Right renal cortex interstitium (tissue), 3 donors: ENCODE measurements at places on chromosomes 4 and X.

DNA sequence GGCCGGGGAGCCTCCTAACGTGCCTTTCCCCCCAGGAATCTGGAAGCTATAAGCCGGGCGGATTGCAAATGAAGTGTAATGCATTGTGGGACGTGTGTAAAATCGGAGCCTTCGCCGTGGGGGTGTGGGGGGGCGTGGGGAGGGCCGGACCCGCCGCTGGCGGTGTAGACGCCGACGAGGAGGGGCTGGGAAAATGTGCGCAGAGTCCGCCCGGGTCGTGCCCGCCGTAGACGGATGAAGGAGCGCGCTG is 1.3 kb downstream of the STOX2 start:
- DNase-seq: no peak

- no peak for DNase-seq
Measured at GRCh38 chrX:40095583-40096394, 2.0 kb downstream of the BCOR start.

DNA sequence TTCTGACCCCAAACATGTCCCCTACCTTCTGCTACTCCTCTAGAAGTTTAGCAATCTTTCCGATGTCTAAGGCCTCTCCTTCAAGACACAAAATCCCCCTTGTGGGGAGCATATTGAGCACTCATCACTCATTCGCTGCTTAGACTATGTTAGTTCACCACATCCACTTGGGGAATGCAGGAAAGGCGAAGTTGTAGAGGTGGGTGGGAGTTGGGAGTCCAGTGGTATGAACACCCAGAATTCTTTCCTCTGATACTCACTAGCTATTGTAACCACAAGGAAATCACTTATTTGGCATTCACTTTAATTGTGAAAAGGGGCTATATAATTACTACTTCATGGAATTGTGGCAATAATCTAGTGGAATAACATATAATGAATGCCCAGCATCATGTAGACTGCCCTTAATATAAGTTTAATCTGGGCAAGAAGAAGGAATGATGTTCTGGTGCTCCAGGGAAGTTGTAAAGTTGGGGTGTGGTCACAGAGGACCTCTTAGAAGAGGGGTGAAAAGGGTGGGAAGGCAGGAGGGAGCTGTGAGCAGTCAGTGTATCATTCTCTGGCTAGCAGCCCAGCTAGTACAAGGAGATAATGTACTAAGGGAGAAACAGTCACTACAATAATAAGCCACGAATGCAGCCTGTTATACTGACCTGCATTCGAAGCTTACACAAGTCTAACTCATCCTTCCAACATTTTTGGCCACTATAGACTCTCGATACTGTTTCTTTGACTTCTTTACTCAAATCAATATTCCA is 468.2 kb upstream of the DIPK2B start:
- DNase-seq: no peak

GRCh38 chr4:140633124-140633523 is 64.4 kb upstream of the UCP1 start:
- DNase-seq: no peak

DNA sequence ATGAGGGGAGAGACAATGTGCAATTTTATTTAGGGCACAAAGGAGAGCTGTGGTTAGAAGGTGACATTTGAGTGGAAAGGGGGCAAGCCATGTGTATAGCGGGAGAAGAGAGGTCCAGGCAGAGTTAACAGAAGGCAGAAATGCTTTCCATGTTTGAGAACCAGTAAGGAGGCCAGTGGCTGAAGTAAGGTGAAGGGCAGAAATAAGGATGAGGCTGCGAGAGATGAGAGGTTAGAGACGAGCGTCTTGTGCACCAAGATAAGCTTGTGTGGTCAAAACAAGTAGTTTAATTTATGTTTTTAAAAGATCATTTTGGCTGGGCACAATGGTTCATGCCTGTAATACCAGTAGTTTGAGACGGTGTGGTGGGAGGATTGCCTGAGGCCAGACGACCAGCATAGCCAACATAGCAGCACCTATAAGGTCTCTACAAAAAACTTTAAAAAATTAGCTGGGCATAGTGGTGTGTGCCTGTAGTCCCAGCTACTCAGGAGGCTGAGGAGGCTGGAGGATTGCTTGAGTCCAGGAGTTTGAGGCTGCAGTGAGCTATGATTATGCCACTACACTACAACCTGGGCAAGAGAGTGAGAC is 8.5 kb downstream of the HTT start:
- DNase-seq: no peak

- no peak for DNase-seq
Measured at GRCh38 chr4:663046-663437, 11.0 kb downstream of the ATP5ME start.

DNA sequence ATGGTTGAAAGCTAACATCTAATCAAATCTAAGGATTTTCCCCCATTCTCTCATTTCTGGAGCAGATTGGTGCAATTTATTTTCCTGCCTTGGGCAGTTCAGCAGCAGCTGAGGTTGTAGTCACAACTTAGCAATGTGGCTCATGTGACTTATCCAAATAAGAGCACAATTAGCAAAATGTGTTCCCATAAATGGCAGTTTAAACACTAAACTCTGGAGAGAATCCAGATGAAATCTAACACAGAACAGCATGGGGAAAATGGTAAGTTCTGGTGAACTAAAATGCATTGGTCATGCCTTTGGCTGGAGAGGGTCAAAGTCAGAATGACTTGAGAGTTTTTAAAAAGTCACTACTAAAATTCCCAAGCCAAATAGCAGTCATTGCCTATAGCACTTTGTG is 422.6 kb upstream of the DIPK2B start:
- no peak for DNase-seq
